H1 (cell line): ENCODE measurements at places on chromosomes 3 and 15. TPM values are rescaled to one million over a fixed set of nuclear protein-coding genes. Genes with fewer than 3 reads are reported as not detected.

DNA sequence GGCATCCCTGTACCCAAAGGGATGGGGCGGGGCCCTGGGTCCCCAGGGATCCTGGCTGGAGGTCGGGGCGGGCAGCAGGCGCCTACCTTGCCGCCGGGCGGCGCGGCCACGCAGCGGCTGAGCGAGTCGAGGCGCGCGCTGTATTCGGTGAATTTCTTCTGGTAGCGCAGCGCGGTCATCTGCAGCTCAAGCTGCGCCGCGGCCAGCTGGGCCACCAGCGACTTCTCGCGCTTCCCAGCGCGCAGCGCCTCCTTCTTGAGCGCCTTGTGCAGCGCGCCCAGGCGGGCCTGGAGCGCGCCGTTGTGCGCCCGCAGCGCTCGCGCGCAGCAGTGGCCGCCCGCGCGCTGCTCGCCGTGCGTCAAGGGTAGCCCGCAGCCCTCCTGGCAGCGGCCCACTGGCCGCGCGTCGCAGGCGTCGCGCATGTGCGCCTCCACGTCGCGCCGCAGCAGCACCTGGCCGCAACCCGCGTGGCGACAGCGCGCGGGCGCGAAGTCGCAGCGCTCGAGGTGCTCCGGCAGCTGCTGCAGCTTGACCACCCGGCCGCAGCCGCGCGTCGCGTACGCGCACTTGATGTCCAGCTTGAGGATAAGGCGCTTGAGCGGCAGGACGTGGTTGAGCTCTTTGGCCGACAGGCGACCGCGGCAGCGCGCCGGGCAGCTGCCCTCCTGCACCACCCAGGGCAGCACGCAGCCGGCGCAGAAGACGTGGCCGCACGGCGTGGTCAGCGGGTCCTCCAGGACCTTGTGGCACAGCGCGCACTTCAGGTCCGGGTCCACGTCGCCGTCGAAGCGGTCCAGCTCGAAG, 522 bp downstream of the PDZRN3 start:
- H3K27ac ChIP-seq, result no peak overlapping the region
- H3K36me3 ChIP-seq, result no peaks in the 10 kb centered on the region
- H3K27me3 ChIP-seq, result peaks cover 17% of the 10 kb centered on the region
- peaks cover 8% of the 10 kb centered on the region for H3K4me1 ChIP-seq

- no peak for DNase-seq
- no peak overlapping the region for H3K27ac ChIP-seq
- H3K4me3 ChIP-seq, result peak overlapping the region; percentile 88
- no peaks in the 10 kb centered on the region for H3K27me3 ChIP-seq
- peaks cover 20% of the 10 kb centered on the region for H3K36me3 ChIP-seq
Observed at GRCh38 chr15:64163659-64164362, 989 bp upstream of the PPIB start.

GRCh38 chr3:114691871-114692270, 398.0 kb downstream of the TIGIT start:
- no peaks in the 10 kb centered on the region for H3K4me1 ChIP-seq
- H3K36me3 ChIP-seq, result no peaks in the 10 kb centered on the region
- H3K27me3 ChIP-seq, result no peaks in the 10 kb centered on the region
- no peak overlapping the region for H3K4me3 ChIP-seq

- no peaks in the 10 kb centered on the region for H3K4me1 ChIP-seq
- H3K27ac ChIP-seq, result no peak overlapping the region
- no peaks in the 10 kb centered on the region for H3K27me3 ChIP-seq
- H3K4me3 ChIP-seq, result peak overlapping the region; percentile 92
- no peaks in the 10 kb centered on the region for H3K36me3 ChIP-seq
- DNase-seq, result no peak
Observed at GRCh38 chr3:149812165-149812605, 830 bp upstream of the RNF13 start.

GRCh38 chr15:31489801-31490646, 163.4 kb downstream of the KLF13 start:
- no peak overlapping the region for H3K27ac ChIP-seq
- H3K4me1 ChIP-seq, result no peaks in the 10 kb centered on the region; the same call in 1 of the 2 replicates
- peaks cover 3% of the 10 kb centered on the region for H3K27me3 ChIP-seq
- DNase-seq, result no peak
- no peaks in the 10 kb centered on the region for H3K36me3 ChIP-seq

DNA sequence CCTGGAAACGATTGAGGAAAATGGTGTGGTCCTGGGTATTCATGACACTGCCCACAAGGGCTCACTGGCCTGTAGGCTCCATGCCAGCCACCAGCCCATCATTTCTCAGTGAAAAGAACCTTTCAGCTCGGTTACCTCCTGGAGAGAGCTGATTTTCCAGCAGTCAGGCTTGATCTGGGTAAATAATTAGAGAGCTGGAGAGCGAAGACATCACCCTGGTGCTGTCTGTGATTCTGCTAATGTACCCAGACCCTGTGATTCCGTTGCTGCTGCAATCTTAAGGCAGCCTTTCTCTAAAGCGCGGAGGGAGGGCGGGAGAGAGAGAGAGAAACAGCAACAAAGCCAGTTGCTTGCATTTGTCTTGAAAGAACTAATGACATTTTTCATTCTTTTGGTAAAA, 221.9 kb upstream of the TOPAZ1 start:
- no peak overlapping the region for H3K27ac ChIP-seq
- DNase-seq, result no peak
- no peak overlapping the region for H3K4me3 ChIP-seq

- H3K27me3 ChIP-seq, result no peaks in the 10 kb centered on the region
- H3K36me3 ChIP-seq, result no peaks in the 10 kb centered on the region
Observed at GRCh38 chr3:12716605-12717151, 42.4 kb downstream of the TMEM40 start.

GRCh38 chr3:169907944-169908343, 3.4 kb upstream of the SAMD7 start:
- H3K4me3 ChIP-seq, result no peak overlapping the region
- DNase-seq, result no peak
- peak overlapping the region; percentile 30; the same call in 1 of the 2 replicates for H3K27ac ChIP-seq
- H3K36me3 ChIP-seq, result no peaks in the 10 kb centered on the region

DNA sequence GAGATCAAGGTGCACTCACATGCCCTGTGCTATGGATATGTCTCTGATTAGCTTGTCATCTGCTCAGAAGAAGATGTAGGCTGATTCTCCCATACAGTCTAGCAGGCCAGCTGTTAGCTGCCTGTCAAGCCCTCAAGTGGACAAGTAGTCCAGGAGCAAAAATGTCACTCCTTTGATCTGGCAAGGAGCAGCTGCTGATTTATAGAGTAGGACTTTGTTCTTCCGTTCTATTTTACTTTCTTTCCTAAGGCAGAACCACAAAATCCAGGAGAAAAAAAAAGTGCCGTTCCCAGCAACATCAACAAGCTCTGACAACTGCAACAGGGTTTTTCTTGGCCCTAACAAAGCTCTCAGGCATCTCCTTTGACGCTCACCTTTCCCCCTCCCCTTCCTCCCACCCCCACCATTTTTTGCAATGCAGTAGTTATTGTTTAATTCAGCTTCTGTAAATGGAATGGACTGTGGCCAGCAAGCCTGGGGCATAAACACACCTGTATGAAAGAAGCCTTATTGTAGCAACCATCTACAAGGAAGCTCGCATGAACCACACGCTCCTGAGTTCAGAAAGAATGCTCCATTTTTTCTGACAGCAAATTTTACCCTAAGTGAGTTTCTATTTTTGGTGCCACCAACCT, 196.3 kb downstream of the MEIS2 start:
- H3K27me3 ChIP-seq, result no peaks in the 10 kb centered on the region
- no peak overlapping the region for H3K27ac ChIP-seq
- H3K36me3 ChIP-seq, result no peaks in the 10 kb centered on the region
- H3K4me3 ChIP-seq, result no peak overlapping the region

- 0 out of 2 replicates have a peak, but pooled peaks cover 3% of the 10 kb centered on the region for H3K4me1 ChIP-seq
- H3K36me3 ChIP-seq, result no peaks in the 10 kb centered on the region
- 0 out of 2 replicates have a peak, but pooled peaks cover 3% of the 10 kb centered on the region for H3K27me3 ChIP-seq
- no peak within 1 kb of the TSS for H3K27ac ChIP-seq
- peak; percentile 33 for DNase-seq
Observed at GRCh38 chr3:180036671-180037455, at the start of gene PEX5L. Gene PEX5L (minus strand): TSS chr3:180036937. CDS start chr3:180036599, 338 bp downstream.

DNA sequence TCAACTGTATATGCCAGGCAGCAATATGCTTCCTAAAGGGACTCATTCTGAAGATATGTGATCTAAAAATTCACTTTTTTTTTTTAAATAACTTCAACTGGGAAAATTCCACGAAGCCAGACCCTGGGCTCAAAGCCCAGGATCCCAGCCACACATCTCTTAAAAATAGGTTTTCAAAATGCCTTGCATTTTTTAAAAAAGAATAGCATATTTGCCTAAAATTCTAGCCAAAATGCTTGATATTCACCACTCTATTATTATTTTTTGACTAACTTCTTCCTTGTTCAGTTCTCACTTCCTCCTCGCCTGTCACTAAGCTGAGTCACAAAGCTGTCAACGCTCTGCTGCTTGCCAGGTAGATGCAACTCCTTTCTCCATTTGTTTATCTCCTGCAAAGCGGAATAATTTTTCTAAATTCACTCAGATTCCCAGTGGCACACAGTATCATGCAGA, 28.0 kb upstream of the VGLL4 start:
- H3K4me3 ChIP-seq, result no peak overlapping the region
- H3K36me3 ChIP-seq, result no peaks in the 10 kb centered on the region
- DNase-seq, result peak; percentile 8
- no peaks in the 10 kb centered on the region for H3K27me3 ChIP-seq

- H3K4me1 ChIP-seq, result no peaks in the 10 kb centered on the region
- H3K4me3 ChIP-seq, result no peak overlapping the region
- H3K27ac ChIP-seq, result no peak overlapping the region
Observed at GRCh38 chr3:172373912-172374311, 74.3 kb downstream of the GHSR start.

DNA sequence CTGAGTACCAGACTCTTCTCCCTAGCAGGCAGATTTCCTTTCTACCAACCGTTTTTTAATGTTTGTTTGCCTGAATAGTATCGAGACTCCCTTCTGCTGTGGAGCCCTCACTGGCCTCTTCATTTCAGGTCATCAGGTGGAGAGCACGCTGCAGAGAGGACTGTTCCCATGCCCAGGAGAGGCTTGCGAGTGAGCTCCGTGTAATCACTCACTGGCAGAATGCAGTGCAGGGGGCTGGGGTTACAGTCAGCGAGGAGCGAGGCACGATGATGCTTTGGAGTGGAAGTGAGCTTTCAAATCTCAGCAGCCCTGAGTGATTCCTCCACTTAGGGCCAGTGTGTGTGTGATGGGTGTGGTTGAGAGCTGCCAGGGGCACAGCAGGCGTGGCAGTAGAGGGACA, 385.2 kb downstream of the SHQ1 start:
- no peaks in the 10 kb centered on the region; the same call in 1 of the 2 replicates for H3K36me3 ChIP-seq
- no peak overlapping the region for H3K27ac ChIP-seq
- H3K4me1 ChIP-seq, result no peaks in the 10 kb centered on the region
- H3K4me3 ChIP-seq, result no peak overlapping the region
- no peaks in the 10 kb centered on the region for H3K27me3 ChIP-seq

GRCh38 chr15:90035095-90035839, 34.1 kb downstream of the ZNF710 start:
- H3K4me3 ChIP-seq, result no peak overlapping the region
- H3K27ac ChIP-seq, result no peak overlapping the region
- H3K36me3 ChIP-seq, result no peaks in the 10 kb centered on the region
- DNase-seq, result no peak

- H3K36me3 ChIP-seq, result no peaks in the 10 kb centered on the region
- H3K27me3 ChIP-seq, result no peaks in the 10 kb centered on the region
Observed at GRCh38 chr3:11140713-11141104, 13.6 kb upstream of the HRH1 start.

GRCh38 chr3:129673897-129674797, 67.7 kb upstream of the PLXND1 start:
- peaks cover 3% of the 10 kb centered on the region; the same call in 1 of the 2 replicates for H3K36me3 ChIP-seq
- H3K27me3 ChIP-seq, result no peaks in the 10 kb centered on the region
- no peak overlapping the region for H3K4me3 ChIP-seq
- DNase-seq, result no peak
- H3K4me1 ChIP-seq, result no peaks in the 10 kb centered on the region

DNA sequence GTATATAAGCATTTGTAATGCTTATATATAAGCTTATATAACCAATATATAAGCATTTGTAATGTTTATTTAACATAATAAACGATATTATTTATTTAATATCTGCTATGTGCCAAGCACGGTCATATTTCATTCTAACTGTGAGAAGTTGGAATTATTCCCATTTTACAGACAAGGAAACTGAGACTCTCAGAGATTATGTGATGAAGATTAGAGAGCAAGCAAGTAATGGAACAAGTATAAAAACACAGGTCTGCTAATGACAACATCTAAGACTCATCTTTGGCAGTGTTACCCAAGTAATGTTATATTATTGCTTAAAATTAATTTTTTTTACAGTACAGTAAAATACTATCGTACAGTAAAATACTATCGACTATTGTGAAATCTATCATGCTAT, 4.4 kb downstream of the ATOSA start:
- no peaks in the 10 kb centered on the region for H3K27me3 ChIP-seq
- H3K4me1 ChIP-seq, result no peaks in the 10 kb centered on the region; the same call in 1 of the 2 replicates
- no peak overlapping the region for H3K4me3 ChIP-seq
- DNase-seq, result no peak
- H3K27ac ChIP-seq, result no peak overlapping the region

GABRR3 gene
- not detected in 2 replicates for polyA plus RNA-seq

DPPA2 gene
- polyA plus RNA-seq, result 6.6 and 7.8 TPM in 2 replicates

FRMD4B gene
- polyA plus RNA-seq, result 2.0 and 2.7 TPM in 2 replicates

CDCP1 gene
- polyA plus RNA-seq, result 10.0 and 10.1 TPM in 2 replicates

HRG gene
- 0.03 TPM in 1 of 2 replicates, not detected in the other for polyA plus RNA-seq

CNOT10 gene
- 23.9 and 39.9 TPM in 2 replicates for polyA plus RNA-seq

ISLR2 gene
- 0.30 and 0.47 TPM in 2 replicates for polyA plus RNA-seq

PCBP4 gene
- 34.1 and 51.2 TPM in 2 replicates for polyA plus RNA-seq
